ENCODE measurements at places on chromosomes 6 and 20.

- DNase-seq, result no peak
Observed at GRCh38 chr6:81801489-81801888, 49.0 kb upstream of the TENT5A start.

GRCh38 chr20:19252451-19253120 lies 40.1 kb downstream of the SLC24A3 start:
- no peak for DNase-seq

GRCh38 chr6:3888153-3888957 lies 39.2 kb downstream of the FAM50B start:
- DNase-seq, result no peak

GRCh38 chr6:53987522-53987888 lies 123.7 kb upstream of the MLIP start:
- DNase-seq, result no peak

GRCh38 chr20:50636601-50637540 lies 54.5 kb downstream of the RIPOR3 start:
- no peak for DNase-seq

DNA sequence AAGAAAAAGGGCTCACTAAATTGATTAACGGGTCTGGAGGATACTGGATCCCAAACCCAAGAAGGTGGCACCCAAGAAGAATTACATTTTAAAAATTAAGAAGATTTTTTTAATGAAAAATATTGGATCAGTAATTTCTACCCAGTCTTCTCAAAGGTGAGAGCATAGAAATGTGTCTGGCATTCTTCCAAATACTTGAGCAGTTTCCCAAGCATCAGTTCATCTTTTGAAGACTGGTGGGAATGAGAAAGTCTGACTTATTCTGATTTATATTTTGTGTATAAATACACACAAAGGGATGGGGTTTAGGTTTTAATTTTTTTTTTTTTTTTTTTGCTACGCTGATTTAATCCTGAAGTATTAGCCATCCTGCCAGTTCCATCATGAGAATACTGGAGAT lies 3.3 kb downstream of the MGME1 start:
- DNase-seq, result no peak

DNA sequence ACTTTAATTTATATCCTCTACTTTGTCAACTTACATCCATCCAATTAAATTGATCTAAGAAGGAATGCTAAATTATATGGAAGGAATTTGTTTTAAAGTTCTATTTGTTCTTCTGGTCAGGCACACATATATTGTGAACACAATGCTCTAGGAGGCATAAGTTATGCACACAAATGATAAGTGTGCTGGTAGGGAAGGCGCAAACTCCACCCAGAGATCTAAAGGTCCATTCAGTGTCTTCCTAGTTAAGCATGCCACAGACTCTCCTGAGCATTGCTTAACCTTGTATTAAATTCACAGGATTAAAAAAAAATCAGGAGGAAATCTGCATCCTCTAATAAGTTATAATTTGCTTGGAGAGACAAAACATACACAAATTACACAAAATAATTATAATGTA lies 127.3 kb downstream of the RALGAPA2 start:
- DNase-seq, result no peak

DNA sequence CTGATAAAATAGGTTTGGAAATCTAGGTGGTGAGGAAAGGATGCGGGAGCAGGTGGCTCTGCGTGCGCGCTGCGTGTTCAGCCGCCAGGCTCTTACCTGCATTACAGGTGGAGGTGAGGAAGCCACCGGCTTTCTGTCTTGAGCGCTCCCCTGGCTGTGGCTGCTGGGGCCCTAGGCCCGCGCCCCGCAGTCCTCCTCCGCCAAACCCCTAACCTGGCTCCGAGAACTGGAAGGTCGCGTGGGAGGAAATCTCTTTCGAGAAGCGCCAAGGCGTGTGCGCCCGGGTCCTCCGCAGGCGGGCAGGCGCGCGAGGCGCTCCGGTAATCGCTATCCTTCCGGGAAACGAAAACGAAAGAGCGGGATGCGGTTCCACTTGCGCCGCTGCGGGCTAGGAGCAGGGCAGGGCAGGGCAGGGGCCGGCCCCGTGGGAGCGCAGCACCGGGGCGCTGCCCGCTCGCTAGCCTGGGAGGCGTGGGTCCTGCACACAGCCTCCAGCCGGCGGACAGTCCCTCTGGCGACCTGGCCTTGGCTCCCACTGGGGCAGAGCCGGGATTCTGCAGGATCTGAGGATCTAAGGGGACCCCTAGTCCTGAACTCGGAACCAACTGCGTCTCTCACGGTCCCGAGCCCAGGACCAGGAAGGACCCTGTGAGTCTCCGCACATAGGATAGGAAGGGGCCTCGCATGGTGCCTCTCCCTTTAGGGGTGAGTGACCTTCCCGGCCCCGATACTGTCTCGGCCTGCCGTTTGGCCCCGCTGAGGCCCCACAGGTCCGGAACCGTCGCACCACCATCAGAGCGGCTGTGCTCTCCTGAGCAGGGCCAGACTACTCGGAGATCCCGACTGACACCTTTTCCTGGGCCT lies at the start of gene ETV7:
ETV7 (minus strand) TSS at position 230 of the 864 bp plus-strand sequence; CDS start at position 102, 128 bp downstream.
- no peak for DNase-seq

- DNase-seq, result no peak
Observed at GRCh38 chr6:2028457-2029038, 216.9 kb downstream of the GMDS start.

GRCh38 chr20:48832405-48832730 lies 4.6 kb upstream of the PREX1 start:
- no peak for DNase-seq

DNA sequence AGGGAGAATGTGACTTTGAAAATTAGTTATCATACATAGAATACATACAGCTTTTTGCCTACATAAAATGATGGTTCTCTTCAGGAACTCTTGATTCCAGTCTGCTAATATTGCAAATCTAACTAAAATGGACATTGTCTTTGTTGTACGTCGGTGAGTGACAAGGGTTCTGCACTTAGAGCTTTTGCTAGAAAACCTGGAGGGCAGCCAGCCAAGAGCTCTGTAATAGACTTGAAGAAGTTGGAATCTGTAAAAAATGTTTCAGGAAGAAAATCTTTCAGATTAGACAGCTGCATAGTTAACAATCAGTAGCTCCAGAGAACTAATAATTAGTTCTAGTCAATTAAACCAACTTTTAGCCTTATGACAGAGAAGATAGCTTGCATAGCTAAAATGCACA lies 138.3 kb downstream of the FLRT3 start:
- no peak for DNase-seq

- no peak for DNase-seq
Observed at GRCh38 chr20:59047938-59048680, 5.5 kb upstream of the PRELID3B start.

DNA sequence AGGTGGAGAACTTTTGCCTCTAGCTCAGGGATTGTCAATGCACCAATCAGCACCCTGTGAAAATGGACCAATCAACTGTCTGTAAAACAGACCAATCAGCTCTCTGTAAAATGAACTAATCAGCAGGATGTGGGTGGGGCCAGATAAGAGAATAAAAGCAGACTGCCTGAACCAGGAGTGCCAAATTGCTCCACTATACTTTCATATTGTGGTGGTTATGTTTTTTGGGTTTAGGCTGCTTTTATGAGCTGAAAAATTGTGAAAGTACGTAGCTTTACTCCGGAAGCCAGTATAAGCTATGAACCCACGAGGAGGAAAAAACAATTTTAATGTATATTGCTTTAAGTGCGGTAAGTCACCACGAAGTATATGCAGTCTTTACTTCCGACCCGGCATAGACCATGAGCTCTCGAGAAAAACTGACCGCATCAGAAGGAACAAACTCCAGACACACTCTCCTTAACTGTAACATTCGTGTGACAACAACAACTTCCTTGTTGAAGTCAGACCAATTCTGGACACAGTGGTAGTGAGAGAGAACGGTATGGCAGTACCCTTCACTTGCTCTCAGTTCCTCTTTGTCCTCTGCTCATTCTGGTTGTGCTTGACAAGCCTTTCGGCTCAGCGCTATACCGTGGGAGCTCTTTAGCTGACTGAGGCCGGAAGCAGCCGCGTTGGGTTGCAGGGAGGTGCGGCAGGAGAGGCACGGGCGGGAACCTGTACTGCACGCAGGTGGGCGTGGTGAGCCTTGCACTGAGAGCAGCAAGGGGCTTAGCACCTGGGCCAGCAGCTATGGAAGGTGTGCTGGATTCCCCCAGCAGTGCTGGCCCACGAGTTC lies 81.9 kb upstream of the E2F3 start:
- DNase-seq, result no peak

GRCh38 chr6:498795-499231 lies 107.3 kb downstream of the IRF4 start:
- DNase-seq, result no peak

GRCh38 chr20:44702776-44703175 lies 12.4 kb upstream of the CCN5 start:
- no peak for DNase-seq

DNA sequence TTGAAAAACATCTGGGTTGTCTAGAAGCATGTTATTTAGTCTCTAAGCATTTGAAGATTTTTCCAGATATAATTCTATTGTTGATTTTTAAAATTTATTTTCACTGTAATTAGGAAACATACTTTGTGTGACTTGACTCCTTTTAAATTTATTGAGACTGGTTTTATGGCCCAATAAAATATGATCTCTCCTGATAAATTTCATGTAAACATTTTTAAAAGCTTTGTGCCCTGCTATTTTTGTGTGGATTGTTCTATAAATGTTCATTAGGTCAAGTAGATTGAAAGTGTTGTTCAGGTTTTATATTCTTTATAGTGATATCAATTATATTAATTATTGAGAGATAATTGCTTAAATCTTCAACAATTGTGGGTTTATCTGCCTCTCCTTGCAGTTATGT lies 105.4 kb downstream of the RFX6 start:
- no peak for DNase-seq

DNA sequence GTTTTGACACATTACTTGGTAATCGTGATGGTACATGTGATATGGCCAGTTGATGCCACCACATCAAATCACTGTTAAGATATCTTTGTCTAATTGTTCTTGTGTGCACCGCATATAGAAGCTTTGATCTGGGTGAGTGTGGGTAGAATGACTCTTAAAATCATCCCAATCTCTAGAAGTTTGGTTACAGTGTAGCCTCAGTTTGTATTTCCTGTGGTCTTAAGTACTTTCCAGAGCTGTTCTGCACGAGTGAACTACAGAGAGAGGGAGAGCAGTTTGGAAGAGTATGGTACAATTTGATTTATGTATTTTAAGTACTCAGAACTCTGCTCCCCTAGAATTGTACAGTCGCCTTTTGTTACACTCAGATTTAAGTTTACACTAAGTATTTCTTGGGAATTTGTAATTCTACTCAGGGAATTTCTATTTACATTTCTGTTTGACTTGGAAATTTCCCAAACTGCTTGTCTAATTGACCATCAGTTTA lies 37.5 kb downstream of the SNX9 start:
- no peak for DNase-seq

GRCh38 chr6:2157441-2158127 lies 87.8 kb downstream of the GMDS start:
- no peak for DNase-seq

DNA sequence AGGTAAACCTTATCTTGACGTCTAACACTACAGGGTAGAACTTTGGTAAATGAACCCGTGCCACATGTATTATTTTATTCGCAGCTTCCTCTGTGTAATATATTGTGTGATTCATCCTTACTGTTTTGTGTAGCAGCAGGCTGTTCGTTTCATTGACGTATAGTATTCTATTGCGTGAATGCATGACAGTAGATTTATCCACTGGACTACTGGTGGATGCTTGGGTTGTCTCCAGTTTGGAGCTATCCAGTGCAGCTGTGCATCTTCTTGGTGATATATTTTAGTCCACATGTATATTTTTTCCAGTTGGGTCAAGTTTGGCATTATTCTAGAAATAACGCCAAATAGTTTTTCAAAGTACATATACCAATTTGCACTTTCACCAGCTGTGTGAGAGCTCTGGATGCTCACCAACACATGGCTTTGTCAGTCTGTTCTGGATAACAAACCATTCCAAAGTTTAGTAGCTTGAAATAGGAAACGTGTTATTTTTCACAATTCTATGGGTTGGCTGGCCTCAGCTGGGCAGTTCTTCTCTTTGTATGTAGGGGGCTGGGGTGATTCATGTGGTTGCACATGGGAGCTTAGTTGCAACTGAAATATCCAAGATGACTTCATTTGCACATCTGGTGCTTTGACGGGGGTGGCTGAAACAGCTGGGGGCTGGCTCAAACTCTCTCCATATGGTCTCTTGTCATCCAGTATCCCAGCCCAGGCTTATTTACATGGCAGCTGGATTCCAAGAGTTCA lies 9.3 kb downstream of the ECT2L start:
- DNase-seq, result no peak

DNA sequence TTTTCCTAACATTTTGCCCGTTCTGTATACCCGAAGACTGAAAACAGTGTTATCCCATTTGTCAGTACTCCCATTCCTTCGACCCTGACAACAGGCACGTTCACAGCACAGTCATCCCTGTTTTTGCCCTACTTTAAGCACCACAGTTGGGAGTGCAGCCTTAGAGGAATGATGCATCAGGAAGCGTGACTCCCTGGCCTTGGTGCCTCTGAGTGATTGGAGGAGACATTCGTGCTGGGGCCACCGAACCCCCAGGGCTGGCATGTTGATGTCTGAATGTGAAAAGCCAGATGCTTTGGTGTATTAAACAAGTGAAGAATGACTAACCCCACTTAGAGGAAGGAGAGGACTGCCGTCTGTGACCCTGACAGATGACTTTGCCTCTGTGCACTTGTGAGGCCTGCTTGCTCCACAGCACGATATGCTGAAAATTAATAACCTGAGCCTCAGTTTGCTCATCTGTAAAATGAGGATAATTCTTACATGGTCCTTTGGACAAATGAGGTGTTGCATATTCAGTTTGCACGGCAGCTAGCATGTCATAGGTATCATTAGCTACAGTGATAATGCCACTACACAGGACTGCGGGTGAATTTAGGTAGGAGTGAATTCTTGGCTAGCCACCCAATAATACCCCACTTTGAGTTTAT lies 36.0 kb downstream of the STK35 start:
- DNase-seq, result no peak

Data from HEK293T (cell line).